SJSA1 (cell line): ENCODE measurements at places on chromosomes 13 and 19. TPM values are rescaled to one million over a fixed set of nuclear protein-coding genes. Genes with fewer than 3 reads are reported as not detected.
A peak's percentile ranks its signal among the peaks of the same experiment; 100 is the strongest.

ZNF317 gene
- total RNA-seq: 8.1 and 17.7 TPM in 2 replicates

HCN2 gene
- total RNA-seq: 2.2 and 4.3 TPM in 2 replicates

NALCN gene
- 0.22 and 1.2 TPM in 2 replicates for total RNA-seq

ANGPTL4 gene
- total RNA-seq: 1.5 and 3.4 TPM in 2 replicates

DNA sequence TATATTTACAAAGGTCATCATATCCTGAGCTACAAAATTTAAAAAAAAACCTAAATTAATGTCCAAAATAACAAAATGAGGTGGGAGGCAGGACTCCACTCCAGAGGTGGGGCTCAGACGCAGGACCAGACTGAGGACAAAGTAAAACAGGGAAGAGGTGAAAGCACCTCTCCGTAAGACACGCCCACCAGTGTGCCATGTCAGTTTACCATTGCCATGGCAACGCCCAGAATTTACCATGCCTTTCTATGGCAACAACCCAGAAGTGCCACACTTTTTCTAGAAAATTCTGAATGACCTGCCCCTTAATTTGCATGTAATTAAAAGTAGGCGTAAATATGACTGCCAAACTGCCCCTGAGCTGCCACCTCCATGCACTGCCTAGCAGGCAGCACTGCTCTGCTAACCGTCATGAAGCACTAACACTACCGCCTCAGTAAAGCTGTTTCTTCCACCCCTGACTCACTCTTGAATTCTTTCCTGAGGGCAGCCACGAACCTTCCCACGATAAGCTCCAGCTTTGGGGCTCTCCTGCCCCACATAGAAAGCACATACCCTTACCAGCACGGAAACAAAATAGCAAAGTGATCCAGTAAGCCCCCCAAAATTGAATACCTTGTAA, 22.3 kb upstream of the PDCD5 start:
- H3K27ac ChIP-seq: no peak overlapping the region
- no peaks in the 10 kb centered on the region for H3K4me1 ChIP-seq
- H3K27me3 ChIP-seq: 0 out of 2 replicates have a peak, but pooled peaks cover 3% of the 10 kb centered on the region
- no peaks in the 10 kb centered on the region for H3K36me3 ChIP-seq

- peak overlapping the region; percentile 63 for H3K4me3 ChIP-seq
- peaks cover 9% of the 10 kb centered on the region for H3K36me3 ChIP-seq
- H3K4me1 ChIP-seq: peaks cover 5% of the 10 kb centered on the region
- no peaks in the 10 kb centered on the region for H3K27me3 ChIP-seq
- peak overlapping the region; percentile 99 for H3K27ac ChIP-seq
- DNase-seq: no peak
These were observed 640 bp downstream of the ZSCAN5A start for GRCh38 chr19:56314018-56314380.

DNA sequence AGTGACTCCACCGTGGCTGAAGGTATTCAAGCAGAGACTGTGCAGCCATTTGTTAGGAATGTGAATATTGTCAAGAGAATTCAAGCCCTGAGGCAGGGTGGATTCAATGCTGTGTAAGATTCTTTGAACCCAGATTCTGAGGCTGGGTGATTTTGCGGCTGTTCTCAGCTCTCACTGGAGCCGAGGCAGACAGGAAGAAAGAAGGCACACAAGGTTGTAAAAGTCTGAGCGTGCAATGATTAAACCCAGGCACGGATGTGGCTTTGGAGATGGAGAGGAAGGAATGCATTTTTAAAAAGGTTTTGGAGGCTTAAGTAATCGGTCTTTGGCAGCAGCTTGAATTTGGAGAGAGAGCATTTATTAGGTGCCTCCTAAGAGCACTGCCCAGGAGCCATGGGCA, 187.9 kb downstream of the KATNAL1 start:
- H3K36me3 ChIP-seq: no peaks in the 10 kb centered on the region
- peaks cover 25% of the 10 kb centered on the region for H3K4me1 ChIP-seq
- H3K27ac ChIP-seq: peak overlapping the region; percentile 20; the same call in 1 of the 2 replicates
- DNase-seq: peak; percentile 53

DNA sequence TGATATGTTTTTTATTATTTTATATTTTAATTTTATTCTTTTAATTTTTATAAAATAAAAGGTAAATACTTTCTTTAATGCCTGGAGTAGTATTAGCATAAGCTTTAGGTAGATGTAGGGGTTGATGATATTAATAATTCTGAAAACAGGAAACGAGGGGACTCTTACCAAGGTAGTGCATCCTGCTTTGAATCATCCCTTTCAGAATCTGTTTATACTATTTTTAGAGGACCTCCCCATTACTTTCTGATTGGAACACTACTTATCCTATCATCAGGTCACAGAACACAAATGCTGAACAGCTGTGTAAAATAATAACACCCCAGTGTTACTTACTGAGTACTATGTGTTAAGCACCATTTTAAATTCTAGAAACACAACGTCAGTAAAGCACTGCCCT, 27.3 kb downstream of the COG6 start:
- no peak overlapping the region for H3K4me3 ChIP-seq
- no peak for DNase-seq
- H3K4me1 ChIP-seq: no peaks in the 10 kb centered on the region
- H3K27ac ChIP-seq: no peak overlapping the region
- no peaks in the 10 kb centered on the region for H3K27me3 ChIP-seq

DNA sequence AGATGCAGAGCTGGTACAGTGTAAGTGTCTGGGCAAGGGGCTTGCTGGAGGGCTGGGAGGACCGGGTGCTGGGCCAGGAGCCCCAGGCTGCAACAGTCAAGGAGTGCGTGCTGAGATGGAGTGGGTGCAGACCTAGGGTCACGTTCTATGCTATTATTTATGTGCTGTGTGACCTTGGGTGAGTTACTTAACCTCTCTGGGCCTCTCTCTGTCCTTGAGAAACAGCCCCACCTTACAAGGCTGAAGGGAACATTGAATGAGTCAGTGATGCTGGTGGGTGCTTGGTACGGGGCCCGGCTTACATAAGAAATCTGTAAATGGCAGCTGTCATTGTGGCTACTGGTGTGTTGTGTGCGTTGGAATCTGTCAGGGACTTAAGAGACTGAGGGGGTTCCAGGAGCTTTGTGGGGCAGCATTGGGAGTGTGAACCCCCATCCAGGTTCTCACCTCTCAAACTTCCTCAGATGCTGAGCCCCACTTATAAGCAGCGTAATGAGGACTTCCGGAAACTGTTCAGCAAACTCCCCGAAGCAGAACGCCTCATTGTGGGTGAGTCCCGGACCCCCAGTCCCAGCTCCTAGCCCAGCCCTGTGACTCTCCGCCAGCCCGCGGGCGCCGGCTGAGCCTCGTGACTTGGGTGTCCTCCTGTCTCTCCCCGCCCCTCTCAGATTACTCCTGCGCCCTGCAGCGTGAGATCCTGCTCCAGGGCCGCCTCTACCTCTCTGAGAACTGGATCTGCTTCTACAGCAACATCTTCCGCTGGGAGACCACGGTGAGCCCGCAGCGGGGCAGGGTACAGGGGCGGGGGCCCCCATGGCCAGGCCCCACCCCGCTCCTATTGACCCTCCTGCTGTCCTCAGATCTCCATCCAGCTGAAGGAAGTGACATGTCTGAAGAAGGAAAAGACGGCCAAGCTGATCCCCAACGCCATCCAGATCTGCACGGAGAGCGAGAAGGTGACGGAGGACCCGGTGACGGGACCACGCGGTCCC, 9.6 kb downstream of the GRAMD1A start:
- no peaks in the 10 kb centered on the region for H3K27me3 ChIP-seq
- H3K36me3 ChIP-seq: peaks cover 75% of the 10 kb centered on the region
- DNase-seq: no peak
- H3K27ac ChIP-seq: no peak overlapping the region

DNA sequence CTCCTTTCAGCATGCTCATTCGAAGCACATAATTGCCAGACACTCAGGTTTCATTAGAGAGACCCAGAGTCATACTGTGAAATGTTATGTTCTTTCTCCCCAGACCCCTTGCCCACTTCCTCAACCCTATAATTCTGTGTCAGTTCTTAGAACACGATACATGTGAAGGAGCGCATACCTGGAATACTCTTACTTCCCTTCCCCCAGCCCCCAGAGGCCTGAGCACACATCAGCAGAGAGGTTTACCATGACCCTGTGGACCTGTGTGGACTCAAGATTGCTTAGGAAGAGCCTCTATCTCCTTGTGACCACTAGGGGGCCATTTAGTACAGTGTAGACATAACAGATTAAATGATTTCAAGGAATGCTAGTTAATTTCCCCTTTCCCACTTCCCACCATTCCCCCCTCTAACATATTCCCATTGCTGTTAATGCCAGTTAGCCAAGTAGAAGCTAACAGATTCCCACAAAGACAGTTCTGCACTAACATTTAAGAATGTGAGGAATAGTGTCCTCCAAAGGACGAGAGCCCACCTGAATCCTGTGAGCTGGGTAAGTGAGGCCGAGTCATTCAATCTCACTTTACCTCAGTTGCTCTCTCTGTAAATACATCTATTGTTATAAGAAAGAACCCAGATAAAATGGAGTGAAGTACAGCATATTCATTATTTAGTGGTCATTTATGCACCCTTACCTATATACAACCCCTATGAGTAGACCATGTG, 154.2 kb upstream of the MAB21L1 start:
- no peaks in the 10 kb centered on the region for H3K27me3 ChIP-seq
- H3K27ac ChIP-seq: no peak overlapping the region
- no peaks in the 10 kb centered on the region for H3K36me3 ChIP-seq
- no peaks in the 10 kb centered on the region for H3K4me1 ChIP-seq

GRCh38 chr19:13163609-13164342, 13.6 kb downstream of the IER2 start:
- H3K27ac ChIP-seq: peak overlapping the region; percentile 94
- peak overlapping the region; percentile 28 for H3K4me3 ChIP-seq
- peak; percentile 90 for DNase-seq
- no peaks in the 10 kb centered on the region for H3K36me3 ChIP-seq

DNA sequence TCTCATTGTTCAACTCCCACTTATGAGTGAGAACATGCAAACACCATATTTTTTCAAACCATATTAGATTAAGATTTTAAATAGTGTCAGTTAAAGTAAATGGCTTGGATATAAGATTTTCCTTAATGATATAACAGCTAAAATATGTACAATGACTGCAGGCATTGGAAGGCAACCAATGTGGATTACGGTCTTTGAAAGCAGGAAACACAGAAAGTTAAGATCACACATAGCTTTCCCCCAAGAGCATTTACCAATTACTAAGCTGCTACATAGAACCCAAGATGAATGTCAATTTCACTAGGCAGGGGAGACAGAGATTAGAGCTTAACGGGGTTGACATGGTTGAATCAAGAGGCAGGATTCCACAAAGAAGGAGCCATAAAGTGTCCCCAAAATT, 173.2 kb upstream of the TRPC4 start:
- no peak overlapping the region for H3K27ac ChIP-seq
- no peaks in the 10 kb centered on the region for H3K36me3 ChIP-seq
- H3K4me3 ChIP-seq: no peak overlapping the region
- no peak for DNase-seq
- H3K27me3 ChIP-seq: no peaks in the 10 kb centered on the region

- H3K27me3 ChIP-seq: no peaks in the 10 kb centered on the region
- peaks cover 100% of the 10 kb centered on the region for H3K4me1 ChIP-seq
- peak; percentile 30 for DNase-seq
- H3K36me3 ChIP-seq: peaks cover 78% of the 10 kb centered on the region
- H3K27ac ChIP-seq: peak overlapping the region; percentile 99
- H3K4me3 ChIP-seq: no peak overlapping the region
These were observed 8.9 kb downstream of the ACTN4 start for GRCh38 chr19:38656171-38656981.

DNA sequence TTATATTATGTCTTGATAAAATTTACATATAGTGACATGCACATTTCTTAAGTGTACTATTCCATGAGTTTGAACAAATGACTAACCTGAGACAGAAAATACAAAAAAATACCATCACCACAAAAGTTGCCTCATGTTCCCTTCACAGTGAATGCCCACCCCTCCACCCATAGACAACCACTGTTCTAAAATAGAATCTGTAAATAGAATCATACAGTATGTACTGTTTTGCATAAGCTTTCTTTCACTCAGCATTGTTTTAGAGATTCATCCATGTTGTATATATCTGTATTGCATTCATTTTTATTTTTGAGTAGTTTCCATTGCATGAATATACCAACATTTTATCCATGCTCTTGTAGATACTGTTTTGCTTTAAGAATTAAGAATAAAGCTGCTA, 23.3 kb upstream of the RBM26 start:
- no peak for DNase-seq
- no peak overlapping the region for H3K27ac ChIP-seq
- H3K4me3 ChIP-seq: no peak overlapping the region
- H3K27me3 ChIP-seq: no peaks in the 10 kb centered on the region
- no peaks in the 10 kb centered on the region for H3K36me3 ChIP-seq

DNA sequence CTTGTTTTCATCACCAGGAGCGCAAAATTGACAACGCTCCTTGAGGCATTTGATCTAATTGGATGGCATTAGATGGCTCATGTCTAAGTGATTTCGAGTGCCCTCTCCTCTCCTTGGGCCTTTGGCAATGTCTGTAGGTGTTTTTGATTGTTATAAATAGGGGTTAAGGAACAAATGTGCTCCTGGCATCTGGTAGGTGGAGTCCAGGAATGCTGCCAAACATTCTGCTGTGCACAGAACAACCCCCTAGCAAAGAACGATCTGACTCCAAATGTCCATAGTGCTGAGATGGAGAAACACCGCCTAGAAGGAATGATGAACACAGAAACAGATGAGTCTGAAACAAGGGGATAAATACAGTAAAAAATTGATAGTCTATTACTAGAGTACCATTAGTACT, 68.0 kb upstream of the C1QTNF9B start:
- DNase-seq: no peak
- no peaks in the 10 kb centered on the region for H3K36me3 ChIP-seq
- peaks cover 9% of the 10 kb centered on the region; the same call in 1 of the 2 replicates for H3K4me1 ChIP-seq
- no peak overlapping the region for H3K27ac ChIP-seq
- no peaks in the 10 kb centered on the region for H3K27me3 ChIP-seq
